ENCODE measurements at places on chromosomes 4 and X.

DNA sequence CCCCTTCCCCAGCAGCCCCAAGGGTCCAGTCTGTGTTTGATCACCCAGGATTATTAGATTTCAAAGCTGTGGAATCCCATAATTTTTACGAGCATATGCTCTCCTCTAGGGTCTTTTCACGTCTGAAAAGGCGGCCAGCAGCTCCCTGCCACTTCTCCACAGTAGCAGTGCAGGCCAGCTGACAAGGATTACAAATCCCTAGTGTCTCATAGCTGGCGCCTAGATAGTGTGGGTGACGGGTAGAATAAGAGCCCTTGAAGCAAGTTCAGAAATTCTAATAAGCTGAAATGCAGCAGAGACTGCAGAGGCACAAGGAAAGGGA, 79.4 kb downstream of the RLIM start:
- DNase-seq, result no peak

- DNase-seq, result no peak
Observed at GRCh38 chrX:118740276-118740889, 13.0 kb downstream of the IL13RA1 start.

GRCh38 chr4:146273204-146273901, 59.0 kb downstream of the REELD1 start:
- DNase-seq, result no peak

DNA sequence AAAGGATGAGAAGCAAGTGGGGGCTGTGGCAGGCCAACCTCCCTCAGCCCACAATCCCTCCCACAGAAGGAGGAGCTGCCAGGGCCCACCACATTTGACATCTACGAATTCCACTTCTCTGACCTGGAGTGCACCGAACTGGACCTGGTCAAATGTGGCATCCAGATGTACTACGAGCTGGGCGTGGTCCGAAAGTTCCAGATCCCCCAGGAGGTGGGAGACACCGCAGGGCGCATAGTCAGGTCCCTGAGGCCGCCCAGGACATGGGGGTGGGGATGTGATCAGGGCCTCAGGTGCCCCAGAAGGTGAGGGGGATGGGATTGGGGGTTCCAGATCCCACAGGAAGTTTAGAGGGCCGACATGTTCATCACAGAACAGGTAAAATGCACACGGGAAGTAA, 13.7 kb downstream of the ATP5ME start:
- DNase-seq, result no peak

- no peak for DNase-seq
Observed at GRCh38 chrX:53456254-53456653, 22.1 kb upstream of the HSD17B10 start.

DNA sequence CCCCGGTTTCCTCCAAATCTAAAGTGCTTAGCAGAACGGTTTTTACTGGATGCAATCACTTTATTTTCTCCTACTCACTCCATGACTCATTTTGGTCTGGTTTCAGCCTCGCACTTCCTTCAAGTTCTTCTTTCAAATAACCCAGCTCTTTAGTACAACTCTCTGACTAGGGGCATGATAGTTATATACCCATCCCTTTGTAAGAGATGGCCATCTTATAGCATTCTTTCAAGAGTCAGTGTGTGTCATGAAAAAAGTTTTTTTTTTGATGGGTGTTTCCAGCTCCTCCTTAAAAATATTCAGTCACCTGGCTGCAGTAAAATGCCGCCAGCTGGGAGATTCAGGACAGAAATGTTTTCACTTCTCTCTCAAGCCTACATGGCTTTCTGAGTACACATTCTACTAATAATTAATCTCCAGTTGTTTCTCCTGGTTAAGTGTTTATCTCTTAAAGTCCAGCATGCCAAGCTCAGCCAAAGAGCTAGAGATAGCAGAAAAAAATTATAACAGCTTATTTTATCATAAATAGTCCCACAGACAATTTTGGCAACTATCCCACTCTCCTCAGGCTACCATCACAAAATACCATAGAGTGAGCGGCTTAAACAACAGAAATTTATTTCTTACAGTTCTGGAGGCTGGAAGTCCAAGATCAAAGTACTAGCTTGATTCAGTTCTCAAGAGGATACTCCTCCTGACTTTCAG, 139.3 kb downstream of the GASK1B start:
- DNase-seq, result no peak

GRCh38 chr4:156959298-156959702, 12.3 kb downstream of the PDGFC start:
- no peak for DNase-seq

- no peak for DNase-seq
Observed at GRCh38 chr4:5683566-5683965, 24.8 kb downstream of the EVC2 start.

- no peak for DNase-seq
Observed at GRCh38 chr4:2869659-2870058, 26.0 kb downstream of the ADD1 start.

- DNase-seq, result no peak
Observed at GRCh38 chrX:154799556-154800348, 5.5 kb downstream of the MPP1 start.

- no peak for DNase-seq
Observed at GRCh38 chr4:140242357-140243277, 88.6 kb upstream of the MAML3 start.

- no peak for DNase-seq
Observed at GRCh38 chr4:103451341-103451740, 253.2 kb upstream of the CENPE start.

- no peak for DNase-seq
Observed at GRCh38 chrX:111743316-111743715, 62.3 kb downstream of the ALG13 start.

DNA sequence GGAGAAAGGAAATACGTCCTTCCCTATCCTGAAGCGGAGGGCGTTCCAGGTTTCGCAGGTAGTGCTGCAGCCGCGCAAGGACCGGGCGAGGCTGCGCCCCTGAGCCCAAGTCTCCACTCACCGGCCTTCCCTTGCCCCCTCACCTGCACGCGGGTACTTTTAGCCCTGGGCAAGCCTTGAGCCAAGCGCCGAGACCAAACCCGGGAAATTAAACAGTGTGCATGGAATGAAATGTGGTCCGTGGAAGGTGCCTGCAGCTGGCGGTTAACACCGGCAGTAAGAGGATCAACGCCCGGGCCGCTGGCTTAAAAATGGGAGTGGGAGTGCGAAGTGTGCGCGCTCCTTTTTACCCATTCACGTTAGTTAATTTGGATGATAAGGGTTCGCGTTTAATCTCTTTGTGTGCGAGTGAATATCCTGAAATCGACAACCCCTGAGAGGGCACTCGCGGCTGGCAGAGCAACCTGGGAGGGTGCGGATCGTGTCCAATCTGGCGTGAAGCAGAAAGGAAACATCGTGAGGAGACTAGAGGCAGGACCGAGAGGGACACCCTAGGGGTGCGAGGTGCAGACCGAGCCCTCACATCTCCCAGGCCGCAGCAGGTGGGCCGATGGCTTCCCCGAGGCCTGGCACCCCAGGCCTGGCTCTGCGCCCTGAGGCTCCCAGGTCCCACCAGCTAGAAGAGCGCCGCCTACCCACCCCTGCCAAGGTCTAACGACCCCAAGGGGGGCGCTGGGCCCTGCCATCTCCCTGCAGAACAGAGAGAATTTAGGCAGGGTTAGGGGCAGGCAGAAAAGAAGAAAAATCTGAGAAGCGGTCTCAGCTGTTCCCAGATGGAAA, 2.0 kb upstream of the HELT start:
- no peak for DNase-seq

- DNase-seq, result no peak
Observed at GRCh38 chr4:154593868-154594267, 3.3 kb upstream of the FGA start.

DNA sequence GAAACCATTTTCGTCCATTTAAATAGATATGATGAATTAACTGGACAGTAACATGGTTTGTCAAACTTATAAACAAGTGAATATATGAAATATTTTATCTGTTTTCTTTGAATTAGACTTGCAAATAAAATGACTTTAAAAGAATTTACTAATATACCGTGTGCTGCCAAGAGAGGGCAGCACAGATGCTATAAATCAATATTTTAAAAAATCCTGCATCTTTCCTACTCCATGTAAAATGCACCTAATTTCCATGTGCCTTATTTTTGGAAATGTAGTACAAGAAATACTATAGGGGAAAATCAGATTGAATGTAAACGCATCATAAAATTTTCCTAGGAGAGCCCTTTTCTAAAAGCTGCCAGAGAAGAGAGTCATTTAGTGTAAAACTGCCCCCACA, 62.2 kb downstream of the PRKX start:
- DNase-seq, result no peak

DNA sequence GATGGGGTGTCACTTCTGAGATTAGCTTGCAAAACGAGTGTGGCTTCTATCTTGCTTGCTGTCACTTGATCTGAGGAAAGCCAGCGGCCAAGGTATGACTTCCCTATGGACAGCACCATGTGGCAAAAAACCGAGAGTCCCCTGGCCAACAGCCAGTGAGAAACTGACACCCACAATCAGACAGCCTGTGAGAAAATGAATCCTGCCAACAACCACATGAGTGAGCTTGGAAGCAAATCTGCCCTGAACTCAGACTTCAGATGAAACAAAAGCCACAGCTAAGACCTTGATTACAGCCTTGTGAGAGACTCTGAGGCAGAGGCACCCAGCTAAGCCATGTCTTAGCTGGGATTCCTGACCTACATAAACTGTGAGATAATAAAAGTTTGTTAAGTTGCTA, 45.5 kb downstream of the PPP1R2C start:
- DNase-seq, result no peak

- no peak for DNase-seq
Observed at GRCh38 chr4:54658252-54659093, 716 bp downstream of the KIT start.

DNA sequence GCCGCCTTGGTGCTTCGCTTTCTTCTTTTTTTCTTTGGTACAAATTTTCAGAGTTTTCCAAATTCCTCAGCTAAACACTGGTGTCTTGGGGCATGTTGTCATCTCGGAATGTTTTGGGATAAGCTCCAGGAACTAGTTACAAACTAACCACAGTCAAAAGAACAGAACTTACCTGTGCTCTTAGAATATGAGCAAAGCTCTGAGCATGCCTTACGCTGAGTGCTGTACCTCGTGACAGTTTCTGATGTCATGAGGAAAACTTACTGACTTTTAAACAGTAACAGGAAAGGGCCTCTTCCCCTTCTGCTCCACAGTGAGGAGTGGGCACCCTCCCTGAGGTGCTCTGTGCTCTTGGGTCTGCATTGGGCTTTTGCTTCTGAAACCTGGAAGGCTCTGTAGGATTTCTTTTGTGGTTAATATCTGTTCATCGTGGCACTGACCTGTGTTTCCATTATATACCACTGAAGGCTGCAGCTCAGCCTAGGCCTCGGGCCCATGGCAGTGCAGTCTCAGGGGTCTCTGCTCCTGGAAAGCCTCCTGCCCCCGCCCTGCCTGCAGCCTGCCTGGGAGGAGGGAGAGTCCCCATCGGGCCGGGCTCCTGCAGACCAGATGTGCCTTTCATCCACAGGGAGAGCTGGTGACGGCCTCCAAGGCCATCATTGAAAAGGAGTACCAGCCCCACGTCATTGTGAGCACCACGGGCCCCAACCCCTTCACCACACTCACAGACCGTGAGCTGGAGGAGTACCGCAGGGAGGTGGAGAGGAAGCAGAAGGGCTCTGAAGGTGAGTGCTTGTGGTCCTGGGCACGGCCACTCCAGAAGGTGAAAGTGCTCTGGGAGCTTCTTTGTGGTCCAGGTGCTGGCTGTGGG, 48.7 kb downstream of the NOP14 start:
- DNase-seq, result no peak

GRCh38 chr4:66625480-66625879, 919.8 kb downstream of the CENPC start:
- no peak for DNase-seq

GRCh38 chr4:54281054-54281766, 52.1 kb downstream of the PDGFRA start:
- DNase-seq, result no peak

GRCh38 chr4:123936621-123937043, 540.0 kb downstream of the SPRY1 start:
- no peak for DNase-seq

DNA sequence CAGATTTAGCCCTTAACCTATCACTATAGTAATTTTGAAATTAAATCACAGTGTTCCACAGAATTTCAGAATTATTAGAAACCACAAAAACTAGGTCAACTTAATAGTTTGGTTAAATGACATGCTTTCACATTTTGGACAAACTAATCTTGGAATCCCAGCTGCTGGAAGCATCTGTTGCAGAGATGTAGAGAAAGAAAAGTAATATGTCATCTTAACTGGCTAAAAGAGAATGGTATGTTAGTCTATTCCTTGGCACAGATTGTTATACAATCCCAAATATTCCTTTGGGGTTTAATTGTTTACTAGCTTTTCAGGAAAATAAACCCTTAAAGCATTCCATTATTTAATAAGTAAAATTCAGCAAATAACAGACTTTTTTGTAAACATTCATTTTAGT, 519.9 kb downstream of the IL15 start:
- no peak for DNase-seq

- DNase-seq, result no peak
Observed at GRCh38 chrX:69016293-69016941, 148.8 kb downstream of the PJA1 start.

GRCh38 chr4:112735474-112735951, 98.6 kb downstream of the LARP7 start:
- no peak for DNase-seq

DNA sequence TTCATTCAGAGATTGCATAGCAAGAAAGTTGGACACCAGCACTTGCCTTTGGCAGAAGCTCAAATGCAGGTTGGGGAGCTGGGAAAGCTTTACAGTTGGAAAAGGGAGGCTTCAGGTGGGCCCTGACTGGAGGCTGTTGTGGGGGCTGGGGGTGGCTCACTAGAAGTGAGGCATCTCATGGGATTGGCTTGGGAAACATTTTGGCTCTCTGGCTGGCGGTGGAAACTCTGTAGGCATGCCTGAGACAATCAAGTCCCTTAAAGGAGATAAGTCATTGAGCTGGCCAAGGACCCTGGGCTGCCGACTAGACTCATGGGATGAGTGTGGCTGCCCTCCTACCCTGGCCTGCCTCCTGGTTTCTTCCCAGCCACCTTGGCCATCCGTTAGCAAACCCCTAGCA, 31.4 kb upstream of the STS start:
- no peak for DNase-seq

GRCh38 chr4:101183666-101184373, 163.5 kb downstream of the PPP3CA start:
- no peak for DNase-seq

- no peak for DNase-seq
Observed at GRCh38 chr4:23061431-23061830, 368.7 kb downstream of the GBA3 start.

GRCh38 chr4:71604785-71605184, 179.1 kb downstream of the GC start:
- DNase-seq, result no peak

DNA sequence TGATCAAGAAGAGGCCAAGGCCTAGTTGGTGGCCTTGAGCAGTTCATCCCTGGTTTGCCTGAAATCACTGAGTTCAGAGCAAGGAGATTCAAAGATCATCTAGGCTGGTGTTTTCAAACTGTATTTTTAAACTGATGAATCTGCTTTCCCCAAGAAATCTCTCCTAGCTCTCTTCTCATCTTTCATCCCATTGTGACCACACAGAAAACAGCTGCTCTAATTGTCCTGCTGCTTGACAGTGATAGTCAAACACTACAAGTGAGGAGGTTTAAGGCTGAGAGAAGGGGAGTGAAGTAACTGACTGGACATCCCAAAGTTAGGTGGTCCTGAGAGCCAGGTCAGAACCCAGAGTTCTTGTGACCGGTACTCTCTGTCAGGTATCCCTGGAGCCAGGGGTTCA, 91.5 kb downstream of the LNX1 start:
- DNase-seq, result no peak
